ENCODE measurements at places on chromosomes 2 and 18.

GRCh38 chr2:241913703-241914102 is 44.2 kb downstream of the RTP5 start:
- no peak for DNase-seq

- DNase-seq, result no peak
These were observed 1.4 kb downstream of the STARD7 start for GRCh38 chr2:96207073-96207773.

DNA sequence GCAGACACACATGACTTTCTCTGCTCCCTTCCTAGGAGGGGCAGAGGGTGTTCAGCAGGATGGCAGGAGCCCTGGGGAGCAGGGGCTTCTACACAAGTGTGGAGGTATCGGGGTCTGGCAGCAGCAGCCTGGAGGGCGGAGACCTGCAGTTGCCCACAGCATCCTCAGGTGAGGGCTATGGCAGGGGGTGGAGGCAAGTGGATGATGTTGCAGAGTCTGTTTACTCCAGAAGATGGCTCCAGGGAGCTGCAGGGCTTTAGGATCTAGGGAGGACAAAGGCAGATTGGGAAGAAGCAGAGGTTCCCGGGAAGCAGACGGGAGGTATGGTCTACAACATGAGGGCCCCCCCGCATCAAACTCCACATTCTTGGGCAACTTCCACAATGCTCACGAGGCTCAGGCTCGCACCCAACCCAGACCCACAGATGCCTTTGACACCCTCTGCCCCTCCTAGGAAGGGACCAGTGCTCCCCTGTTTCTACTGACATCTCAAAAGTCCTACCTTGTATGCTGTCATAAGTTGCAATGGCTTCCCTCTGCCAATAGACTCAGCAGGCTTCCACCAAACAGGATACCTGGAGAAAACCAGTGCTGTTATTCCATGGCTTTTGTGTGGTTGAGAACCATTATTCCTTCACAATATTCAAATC is 12.0 kb upstream of the ATP6V1C2 start:
- no peak for DNase-seq

DNA sequence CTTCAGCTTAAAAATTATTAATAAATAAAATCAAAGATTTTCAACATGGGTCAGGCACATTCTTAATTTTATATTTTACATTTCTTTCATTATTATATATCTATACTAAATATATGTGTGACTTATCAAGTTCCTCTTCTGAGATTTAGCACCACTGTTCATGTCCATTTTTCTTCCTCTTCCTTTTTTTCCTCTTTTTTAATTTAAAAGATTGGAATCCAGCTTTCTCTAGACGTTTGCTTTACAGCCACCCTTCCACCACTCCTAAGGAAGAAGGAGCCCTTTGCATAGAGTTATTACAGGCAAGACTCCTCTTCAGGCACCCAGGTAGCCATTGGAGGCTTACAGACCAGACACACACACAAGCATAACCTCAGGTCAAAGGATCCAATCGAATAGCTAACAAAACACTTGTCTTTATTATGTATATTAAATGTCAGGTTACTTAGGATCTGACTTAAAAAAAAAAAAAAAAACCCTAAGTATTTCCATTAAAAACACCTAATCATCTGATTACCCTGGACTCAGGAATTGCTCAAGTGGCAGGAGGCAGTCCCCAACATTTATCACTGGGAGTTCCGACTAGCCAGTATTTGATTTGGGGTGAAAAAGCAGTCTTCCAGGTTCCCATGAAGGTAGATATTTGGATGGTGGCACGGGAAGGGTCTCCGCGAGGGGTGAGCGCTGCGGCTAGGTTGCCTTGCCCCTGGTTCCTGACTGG is 2.4 kb upstream of the ZEB2 start:
- DNase-seq, result no peak

- no peak for DNase-seq
These were observed 438.5 kb downstream of the ZNF516 start for GRCh38 chr18:76056471-76057110.

DNA sequence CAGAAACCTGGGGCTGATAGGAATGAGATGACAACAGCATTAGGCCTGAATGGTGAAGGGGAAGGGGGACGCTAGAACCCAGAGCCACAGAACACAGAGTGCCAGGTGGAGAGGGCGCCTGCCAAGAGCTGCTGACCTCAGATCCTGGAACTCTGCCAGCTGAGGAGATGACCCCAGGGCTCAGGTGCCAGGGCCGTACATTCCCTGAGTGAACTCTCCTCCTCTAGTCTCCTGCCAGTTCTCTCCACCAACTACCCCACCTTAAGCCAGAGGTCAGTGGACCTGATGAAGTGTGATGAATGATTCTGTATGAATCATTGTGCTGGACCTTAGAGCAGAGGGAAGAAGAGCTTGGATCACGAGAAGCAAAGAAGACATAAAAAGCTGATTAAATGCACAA is 1582.2 kb upstream of the ACVR2A start:
- DNase-seq, result no peak
